ENCODE measurements at places on chromosomes 6 and 20.

DNA sequence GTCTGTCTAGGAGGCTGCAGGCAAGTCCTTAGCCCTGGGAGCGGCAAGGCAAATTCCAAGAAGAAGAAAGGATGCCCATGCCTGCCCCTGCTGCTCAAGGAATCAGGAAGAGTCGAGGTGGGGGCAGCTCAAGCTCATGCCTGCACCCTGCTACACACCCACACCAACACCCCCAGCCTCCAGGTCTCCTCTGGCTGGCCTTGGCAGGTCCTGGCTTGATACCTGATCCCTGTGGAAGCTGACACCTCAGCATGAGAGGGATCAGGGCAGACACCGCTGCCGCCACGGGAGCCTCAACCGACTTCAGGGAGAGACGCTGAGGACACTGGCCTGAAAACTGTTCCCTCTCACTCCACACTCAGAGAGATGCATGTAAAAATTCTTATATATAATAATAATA, 35.5 kb upstream of the MAFB start:
- no peak for DNase-seq

DNA sequence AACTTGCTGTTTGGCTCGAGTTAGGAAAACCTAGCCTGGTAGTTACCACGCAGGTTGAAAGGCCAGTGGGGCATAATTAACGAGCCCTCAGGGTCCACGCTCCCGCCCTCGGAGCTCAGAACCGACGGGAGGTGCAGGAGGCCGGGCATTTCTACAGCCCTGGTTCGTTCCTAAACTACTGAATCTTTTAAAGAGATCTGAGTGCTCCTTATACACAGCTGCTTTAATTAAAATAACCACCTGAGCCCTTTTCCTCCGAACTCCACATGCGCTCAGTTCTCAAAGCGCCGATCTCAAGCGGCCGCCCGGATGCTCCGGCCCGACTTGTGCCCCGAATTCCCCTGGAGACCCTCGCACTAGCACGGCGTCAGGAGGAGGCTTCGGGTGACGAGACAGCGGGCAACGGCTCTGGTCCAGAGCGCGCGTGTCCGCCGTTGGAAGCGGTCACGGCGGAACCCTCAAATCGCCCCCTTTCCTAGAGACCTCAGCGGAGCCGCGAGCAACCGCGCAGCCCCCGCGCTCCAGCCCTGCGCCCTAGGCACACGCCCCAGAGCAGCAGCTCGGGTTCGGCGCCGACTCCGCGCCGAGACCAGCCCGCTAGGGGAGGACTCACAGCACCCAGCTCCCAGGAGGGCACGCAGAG, 397 bp downstream of the WDR27 start:
- no peak for DNase-seq

DNA sequence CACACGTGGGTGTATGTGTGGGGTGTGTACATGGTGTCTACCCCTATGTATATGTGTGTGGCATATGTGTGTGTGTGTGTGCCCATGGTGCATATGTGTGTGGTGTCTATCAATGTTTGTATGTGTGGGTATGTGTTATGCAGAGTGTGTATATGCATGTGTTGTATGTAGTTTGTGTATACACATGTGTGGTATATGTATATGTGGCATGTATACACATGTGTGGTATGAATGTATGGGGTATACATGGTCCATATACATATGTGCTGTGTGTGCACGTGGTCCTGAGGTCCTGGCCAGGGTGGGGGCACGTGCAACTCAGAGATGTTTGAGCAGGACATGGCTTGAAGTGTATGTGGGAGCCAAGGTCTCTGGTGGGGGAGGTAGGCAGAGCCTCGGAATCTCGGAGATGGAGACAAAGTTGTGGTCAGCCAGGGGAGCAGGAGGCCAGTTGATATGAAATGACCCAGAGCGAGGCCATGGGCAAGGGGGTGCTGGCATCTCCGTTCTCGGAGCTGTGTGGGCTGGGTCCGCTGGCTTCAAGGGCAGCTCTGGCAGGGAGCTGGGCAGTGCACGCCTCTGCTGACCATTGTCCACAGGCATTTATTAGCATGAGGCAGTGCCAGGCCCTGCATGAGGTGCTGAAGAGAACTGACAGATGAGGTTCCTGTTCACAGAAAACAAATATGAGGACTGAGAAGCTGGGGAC, 276.2 kb upstream of the CHD6 start:
- no peak for DNase-seq

- no peak for DNase-seq
These were observed 69.7 kb upstream of the PMEPA1 start for GRCh38 chr20:57779401-57780003.

- DNase-seq: no peak
These were observed 29.0 kb upstream of the DEK start for GRCh38 chr6:18293076-18293904.

DNA sequence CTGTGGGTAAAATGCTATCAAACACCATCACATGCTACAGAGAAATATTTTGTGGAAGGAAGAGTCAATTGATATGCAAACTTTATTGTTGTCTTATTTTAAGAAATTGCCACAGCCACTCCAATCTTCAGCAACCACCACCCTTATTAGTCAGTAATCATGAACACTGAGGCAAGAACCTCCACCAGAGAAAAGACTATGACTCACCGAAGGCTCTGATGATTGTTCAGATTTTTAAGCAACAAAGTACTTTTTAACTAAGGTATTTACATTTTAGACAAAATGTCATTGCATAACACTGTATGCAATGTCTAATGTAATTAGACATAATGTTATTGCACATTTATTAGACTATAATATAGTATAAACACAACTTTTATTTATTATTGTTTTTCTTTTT, 26.2 kb upstream of the MMP24 start:
- no peak for DNase-seq

Data from DMS 273 treated with DMSO at 0.1 percent for 48 hours (cell line).